Fibroblast of upper back skin (primary cell): ENCODE measurements at places on chromosomes 6 and 20.

- DNase-seq: no peak
Measured at GRCh38 chr6:11171952-11172351, 60.4 kb upstream of the ERVFRD-1 start.

GRCh38 chr6:106767271-106767670, 137.9 kb downstream of the QRSL1 start:
- DNase-seq: no peak

DNA sequence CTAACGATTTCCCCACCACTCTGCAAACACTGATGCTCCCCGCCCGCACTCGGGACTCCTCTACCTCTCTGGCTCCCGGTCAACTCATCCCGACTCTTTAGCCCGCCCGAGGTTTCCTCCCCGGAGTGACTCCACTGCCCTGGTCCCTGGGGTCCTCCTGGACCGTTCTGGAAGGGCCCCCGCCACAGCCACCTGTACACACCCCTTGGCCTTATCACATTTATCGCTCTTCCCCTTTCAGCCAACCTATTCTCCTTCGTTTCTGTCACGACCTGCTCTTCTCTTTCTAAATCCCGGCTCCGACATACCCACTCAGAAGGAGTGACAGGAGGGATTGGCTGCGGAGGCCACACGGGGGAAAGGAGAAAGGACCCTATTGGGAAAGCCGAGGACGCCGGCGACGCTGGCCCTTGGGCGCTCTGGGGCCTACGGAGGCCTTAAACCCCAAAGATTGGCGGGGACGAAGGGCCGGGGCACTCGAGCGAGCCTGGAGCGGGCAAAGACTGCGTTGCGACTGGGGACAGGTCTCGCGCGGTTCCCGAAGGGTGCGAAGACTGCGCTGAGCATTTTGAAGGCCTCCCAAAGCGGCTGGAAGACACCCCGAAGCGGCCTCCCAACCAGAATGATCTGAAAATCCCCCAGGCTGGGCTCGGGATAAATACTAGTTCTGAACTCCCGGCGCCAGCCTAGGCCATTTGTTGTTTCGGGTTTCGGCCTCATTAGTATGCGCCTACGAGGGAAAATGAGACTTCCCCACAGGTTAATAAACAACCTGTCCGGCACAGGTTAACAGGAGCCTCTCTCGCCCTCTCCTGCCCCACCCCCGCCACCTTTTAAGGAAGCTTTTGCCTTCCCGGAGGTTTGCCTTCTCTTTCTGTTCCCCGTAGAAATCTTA, 9.2 kb downstream of the SIM1 start:
- no peak for DNase-seq

GRCh38 chr6:43900560-43900915, 130.5 kb downstream of the VEGFA start:
- no peak for DNase-seq

DNA sequence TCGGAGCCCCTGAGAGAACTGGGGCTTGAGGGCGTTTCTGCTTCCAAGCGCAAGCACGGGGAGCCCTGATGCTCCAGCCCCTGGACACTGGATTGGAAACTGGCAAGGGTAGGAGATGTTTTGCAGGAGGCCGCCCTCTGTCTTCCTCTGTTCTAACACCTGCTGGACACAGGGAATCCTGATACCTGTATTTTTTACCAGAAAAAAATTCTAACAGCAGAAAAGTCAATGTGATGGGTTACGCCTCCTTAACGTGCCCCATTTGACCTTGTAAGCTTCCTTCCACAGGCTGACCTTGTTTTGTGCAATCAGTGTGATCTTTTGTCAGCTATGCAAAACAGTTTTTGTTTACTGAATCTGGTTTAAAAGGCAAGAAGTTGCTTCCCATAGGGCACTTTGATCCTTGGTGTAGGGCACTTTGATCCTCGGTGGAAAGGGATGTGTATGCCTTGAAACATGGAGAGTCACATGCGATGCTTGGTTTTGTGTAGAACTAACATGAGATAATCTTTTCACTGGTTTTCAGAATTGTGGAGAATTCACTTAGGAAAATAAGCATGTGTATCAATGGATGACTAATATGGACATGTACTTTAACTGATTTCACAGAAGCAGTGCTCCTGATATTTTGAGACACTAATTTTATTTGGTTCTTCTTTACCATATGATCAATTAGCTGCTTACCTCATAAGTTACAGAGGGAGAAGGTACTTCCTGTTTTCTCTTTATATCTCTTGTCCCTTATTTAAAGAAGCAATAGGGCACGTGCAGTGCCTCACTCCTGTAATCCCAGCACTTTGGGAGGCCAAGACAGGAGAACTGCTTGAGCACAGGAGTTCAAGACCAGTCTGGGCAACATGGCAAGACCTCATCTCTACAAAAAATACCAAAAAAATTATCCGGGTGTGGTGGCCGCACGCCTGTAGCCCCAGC, 59.9 kb upstream of the MAP3K4 start:
- no peak for DNase-seq

DNA sequence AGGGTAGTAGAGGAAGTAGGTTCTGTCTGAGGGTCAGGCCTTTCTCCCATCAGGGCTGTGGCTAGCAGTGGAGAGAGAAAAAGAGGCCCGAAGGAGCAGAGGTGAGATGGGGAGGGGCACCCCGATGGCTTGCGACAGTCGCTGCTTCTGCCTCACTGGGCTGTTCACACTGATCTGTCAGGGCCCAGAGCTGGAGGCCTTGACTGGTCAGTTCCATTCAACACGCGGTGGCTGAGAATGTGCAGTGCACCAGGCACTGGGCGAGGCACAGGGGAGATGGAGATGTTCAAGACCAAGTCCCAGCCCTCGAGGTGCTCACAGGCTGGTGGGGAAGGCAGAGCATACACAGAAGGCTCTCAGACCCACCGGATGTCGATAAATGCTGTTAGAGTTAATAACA, 21.4 kb downstream of the SLC12A5 start:
- no peak for DNase-seq

DNA sequence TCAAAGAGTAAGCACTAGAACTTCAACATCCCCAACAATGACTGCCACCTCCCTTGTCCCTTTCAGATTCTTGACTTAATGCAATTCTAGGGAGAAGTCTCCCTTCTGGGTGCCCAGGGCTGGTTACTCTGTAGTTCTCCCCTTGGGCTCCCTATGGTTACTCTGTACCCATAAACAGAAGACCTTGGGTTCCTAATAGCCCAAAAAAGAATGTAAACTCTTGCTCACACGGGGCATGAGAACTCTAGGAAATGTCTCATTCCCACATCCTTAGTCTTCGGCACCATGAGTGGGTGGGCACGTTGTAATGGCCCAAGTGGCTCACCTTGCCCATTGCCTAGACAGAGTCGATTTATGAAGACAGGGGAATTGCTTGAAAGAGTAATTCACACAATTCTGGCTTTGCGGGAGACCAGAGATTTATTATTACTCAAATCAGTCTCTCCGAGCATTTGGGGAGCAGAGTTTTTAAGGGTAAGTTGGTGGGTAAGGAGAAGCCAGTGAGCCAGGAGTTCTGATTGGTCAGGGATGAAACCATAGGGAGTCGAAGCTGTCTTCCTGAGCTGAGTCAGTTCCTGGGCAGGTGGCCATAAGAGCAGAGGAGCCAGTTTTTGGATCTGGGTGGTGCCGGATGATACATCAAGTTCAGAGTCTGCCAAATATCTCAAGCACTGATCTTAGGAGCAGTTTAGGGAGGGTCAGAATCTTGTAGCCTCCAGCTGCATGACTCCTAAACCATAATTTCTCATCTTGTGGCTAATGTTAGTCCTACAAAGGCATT, 61.2 kb upstream of the SIRPG start:
- peak; percentile 90 for DNase-seq

DNA sequence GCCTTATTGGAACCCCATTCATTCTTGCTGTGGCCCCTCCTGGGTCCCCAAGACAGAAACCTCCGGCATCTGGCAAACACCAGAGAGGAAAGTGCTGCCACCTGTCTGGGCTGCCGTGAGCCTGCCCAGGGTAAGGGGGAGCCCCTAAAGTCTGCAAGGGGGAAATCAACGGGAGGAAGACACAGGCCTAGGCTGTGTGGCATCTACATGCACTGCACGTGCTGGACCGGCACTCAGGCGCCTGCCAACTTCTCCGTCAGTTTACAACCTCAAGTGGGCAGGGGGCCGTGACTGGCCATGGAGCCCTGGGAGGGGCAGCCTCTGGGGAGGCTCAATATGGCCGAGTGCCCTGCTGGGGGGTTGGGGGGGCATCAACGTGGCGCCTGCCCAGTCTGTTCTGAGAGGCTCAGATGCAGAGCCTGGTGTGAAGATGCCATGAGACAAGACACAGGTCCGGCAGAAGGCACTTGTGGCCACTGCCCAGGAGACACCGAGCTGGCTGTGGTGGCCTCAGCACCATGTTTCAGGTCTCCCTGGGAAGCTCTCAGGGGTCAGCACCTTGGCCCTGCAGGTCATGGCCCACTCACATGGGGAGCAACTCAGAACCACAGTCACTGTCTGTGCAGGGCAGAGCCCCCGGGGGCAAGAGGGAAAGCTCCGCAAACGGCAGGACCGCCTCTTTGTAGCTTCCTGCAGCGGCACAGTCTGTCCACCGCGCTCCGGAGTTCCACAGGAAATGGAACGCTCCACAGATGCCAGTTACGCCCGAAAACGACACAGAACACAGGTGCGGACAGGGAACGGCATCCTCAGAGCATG, 8.4 kb downstream of the UCKL1 start:
- DNase-seq: no peak

GRCh38 chr6:24940311-24940917, 4.7 kb upstream of the RIPOR2 start:
- no peak for DNase-seq

GRCh38 chr6:126094411-126094810, 108.1 kb downstream of the TRMT11 start:
- no peak for DNase-seq

GRCh38 chr6:157184202-157185015, 138.9 kb downstream of the TMEM242 start:
- peak; percentile 48 for DNase-seq

DNA sequence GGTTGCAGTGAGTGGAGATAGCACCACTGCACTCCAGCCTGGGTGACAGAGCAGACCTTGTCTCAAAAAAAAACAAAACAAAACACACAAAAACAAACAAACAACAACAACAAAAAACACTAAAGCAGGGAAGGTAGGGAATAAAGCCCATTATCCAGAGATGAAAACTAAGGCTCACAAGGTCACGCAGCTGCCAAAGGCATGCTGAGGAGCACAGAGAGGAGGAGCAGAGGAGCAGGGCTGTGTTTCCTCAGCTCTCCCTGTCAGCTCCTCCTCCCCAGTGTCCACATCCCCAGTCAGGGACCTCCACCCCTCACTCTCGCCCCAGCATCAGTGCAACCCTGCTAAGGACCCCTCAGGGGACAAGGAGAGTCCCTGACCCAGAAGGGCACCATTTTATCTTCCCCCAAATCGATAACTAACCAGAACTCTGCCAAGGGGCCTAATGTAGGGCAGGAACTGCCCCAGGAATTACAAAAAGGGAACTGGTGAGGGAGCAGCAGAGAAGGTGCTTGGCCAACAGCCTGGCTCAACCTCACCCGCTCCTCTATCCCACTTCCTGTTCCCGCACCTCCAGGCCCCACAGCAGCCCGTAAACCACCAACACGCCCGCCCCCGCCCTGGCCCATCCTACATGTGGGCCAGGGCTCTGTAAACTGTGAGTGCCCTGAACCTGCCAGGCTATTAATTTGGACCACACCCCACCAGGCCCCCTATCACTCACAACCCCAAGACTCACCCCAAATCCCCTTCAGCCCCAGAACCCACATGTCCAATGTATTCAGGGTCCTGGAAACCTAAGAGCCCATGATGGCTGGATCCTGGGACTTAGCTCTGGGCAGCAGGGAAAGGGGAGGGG, 9.0 kb downstream of the TEAD3 start:
- peak; percentile 58 for DNase-seq

- DNase-seq: no peak
Measured at GRCh38 chr6:139423037-139423703, 48.7 kb upstream of the CITED2 start.

DNA sequence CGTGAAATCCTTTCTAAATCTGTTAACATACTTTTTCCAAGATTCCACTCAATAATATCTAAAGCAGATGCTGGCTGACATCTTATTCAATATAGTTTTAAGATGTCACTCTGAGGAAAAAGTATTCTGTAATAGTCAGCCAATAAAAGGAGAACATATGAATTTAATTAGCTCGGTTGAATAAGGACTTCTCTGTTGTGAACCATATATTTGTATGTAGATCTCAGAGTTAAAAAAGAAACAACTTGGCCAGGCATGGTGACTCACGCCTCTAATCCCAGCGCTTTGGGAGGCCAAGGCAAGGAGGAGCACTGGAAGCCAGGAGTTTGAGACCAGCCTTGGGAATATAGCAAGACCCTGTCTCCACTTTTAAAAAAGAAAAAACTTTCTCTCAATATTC, 7.4 kb upstream of the CD24 start:
- peak; percentile 88 for DNase-seq

- DNase-seq: peak; percentile 99
Measured at GRCh38 chr6:16337295-16337975, 99.0 kb downstream of the GMPR start.

DNA sequence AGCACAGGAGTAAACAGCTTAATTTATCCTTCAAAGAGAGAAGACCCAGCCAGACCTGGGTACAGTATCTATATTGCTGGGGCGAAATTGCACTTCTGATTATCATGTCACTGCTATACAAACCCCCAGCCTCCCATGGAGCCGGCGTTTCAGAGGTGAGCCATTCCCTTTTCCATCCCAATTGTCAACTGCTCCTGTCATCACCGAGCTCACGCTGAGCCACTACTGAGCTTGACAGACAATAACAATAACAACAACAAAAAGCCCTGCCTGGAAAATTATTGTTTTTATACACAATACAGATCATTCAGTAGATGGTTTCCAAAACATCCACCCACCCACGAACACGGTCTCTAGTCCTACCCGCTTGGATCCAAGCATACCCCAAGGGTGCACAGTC, 129.0 kb upstream of the JARID2 start:
- no peak for DNase-seq

DNA sequence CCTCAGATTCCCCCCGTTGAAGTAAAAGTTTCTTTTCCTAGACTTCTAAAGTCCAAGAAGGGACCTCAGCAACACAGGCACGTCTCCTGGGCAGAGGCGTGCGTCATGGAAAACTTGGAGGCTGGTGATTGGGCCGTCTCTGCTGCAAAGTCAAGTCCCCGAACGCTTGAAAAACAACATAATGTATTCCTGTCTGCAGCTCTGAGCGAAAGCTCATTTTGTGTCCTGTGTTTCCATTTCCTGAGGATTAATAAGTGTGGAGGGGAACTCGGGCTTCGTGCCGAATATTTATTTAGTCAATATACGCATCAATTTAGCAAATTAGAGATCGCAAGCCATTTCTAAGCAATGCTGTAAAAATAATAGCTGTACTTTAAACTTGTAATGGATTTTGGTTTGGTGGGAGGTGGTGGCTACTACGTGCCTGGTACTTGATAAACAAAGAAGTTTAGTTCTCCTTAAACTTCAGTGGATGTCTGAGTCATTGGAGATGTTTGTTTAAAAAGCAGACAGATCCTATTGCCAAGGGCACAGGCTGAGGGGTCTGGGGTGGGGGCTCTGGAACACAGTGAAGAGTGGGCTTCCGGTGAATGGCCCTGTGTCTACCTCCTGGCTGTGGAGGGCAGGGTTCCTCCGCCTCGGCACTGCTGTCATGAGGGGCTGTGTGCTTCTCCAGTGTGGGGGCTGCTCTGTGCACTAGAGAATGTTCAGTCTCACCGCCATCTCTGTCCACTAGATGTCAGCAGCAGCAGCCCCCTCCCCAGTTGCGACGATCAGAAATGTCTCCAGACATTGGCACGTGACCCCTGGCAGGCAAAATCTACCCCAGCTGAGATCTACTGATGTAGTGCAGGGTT, 21.8 kb downstream of the PCK1 start:
- DNase-seq: no peak
